ENCODE measurements at places on chromosomes 4 and X.

DNA sequence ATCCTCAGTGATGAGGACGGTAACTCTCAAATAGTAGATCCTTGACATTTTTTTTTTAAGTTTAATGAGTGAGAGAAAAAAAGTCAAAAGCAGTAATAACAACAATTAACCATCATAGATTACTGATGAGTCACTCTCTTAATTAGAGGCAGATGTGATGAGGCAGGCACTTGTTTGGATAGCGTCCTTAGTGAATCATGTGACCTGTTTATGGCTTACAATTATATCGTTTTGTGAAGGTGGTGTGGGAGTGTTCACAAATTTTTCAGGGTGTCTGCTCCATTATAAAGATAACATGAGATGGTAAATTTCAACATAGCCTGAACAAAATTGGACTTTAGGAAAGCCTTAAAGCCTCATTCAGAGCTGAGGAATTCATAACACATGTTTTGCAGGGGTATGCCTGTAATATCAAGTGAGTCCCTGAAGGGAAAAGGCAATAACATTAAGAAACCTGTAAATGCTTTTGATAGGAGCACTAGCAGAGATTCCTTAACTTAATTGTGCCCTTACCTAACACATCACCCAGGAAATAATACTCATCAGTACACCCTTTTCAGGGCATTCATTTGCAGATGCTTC is 51.9 kb upstream of the XIAP start:
- DNase-seq = no peak

DNA sequence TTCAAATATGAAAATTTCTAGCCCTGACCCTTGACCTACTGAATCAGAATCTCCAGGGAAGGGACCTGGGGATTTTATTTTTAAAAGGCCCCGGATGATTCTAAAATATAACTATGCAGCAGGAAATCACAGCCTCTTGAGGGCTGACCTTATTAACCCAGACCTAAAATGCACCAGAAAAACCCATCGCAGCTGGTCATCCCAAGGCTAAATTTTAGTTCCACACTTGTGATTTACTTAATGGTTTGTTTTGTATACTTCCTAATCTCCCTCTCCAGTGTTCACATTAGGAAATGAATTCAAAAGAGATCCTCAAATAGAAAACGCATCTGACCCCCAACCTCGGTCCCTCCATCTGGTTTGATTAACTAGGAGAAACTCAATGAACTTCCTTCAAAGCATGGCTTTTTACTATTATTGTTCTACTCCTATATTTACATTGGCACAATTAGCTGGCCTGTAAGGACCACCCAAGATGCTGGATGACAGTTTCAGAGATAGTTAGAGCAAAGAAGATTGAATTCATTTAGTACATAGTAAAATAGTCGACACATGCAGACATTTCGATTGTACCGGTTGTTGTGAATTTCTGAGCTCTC is 147.8 kb upstream of the MED14 start:
- no peak for DNase-seq

DNA sequence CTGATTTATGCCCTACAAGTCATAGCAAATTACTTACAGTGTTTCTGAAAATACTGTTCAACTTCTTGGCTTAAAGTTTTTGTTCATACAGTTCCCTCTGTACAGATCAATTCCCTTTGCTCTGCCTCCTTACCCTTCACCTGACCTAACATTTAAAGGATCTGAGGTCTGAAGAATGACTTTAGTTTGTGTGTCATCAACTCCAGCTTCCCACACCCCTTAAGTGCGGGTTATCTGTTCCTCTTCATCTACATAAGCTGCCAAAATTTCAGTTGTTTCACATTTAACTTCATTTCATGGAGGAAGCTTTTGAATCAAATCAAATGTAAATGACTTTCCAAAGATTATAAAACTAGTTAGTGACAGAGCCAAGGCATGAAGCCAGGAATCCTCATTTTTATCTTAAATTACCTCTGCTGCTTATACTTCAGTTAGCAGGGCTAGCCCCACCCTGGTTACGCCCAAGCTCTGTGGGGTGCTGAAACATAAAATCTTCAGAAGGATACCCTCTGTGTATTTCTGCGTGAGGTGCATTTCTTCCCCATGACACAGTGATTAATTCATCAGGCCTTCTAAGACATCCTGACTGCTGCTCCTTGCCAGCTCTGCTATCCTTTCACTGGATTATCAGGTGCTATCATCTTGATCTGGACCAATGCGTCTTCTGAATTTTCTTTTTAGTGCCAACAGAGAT is 16.5 kb downstream of the CXCL1 start:
- no peak for DNase-seq

DNA sequence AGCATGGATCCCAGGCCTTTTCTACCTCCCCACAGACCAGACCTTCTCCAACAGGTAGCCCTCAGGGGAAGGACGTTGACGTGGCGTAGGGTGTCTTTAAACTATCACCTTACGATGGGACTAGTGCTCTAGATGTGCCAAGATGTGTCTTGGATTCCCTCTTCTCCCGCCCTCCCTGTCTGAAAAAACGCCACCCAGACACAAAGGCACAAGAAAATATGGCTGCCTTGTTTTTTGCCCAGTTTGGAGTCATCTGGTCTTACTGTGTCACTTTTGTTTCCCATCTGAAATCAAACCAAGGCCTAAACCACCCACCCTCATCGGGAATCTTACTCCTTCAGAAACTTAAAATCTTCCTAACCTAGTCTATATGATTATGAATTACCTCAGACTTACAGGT is 235.4 kb downstream of the OR13H1 start:
- no peak for DNase-seq

GRCh38 chrX:79408623-79409322 is 41.6 kb upstream of the ITM2A start:
- DNase-seq = no peak

DNA sequence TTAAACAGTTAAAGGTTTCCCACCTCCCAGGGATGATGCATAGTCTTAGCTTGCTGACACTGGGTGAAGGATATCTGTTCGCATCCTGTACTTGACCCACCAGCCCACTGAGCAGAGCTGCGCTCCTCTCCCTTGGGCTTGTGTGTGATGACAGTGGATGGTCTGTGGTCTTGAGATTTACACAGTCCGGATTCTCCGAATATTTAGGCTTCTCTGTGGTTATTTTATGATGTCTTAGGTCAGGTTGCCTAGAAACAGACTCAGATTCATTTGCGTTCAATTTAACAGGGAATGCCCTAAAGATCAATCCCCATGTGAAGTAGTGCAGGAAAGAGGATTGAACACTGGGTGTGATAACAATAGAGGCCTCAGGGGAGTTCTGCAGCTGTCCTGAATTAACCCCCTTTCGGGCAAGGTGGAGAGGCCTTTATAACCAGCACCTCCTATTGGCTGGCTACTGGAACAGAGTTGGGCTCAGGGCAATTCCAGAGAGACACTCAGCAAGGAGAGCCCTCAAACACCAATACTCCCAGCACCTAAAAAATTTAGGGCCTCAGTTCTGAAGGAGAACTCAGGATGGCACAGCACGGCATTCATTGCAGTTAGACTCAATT is 653.2 kb upstream of the GALNT7 start:
- no peak for DNase-seq

DNA sequence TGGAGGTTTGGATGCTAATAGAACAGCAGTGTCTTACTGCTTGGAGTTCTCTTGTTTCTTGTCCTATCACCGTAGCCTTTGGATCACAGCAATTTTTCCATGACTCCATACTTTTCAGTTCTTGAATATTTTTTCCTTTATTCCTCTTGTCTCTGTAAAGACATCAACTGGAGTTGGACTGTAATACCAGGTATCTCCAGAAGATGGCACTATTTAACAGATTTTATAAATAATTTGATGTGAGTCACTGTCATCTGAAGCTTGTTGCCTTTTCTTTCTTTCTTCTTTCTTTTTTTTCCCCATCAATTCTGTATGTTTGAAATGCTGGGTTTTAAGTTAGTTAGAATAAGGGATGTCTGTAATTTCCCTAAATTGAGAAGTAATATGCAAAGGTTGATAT is 24.1 kb downstream of the HPRT1 start:
- no peak for DNase-seq

GRCh38 chr4:174154215-174154854 is 129.1 kb downstream of the FBXO8 start:
- no peak for DNase-seq

GRCh38 chr4:41406113-41406516 is 131.8 kb upstream of the LIMCH1 start:
- no peak for DNase-seq

- DNase-seq = no peak
These were observed 10.3 kb upstream of the LSM6 start for GRCh38 chr4:146165221-146165620.

DNA sequence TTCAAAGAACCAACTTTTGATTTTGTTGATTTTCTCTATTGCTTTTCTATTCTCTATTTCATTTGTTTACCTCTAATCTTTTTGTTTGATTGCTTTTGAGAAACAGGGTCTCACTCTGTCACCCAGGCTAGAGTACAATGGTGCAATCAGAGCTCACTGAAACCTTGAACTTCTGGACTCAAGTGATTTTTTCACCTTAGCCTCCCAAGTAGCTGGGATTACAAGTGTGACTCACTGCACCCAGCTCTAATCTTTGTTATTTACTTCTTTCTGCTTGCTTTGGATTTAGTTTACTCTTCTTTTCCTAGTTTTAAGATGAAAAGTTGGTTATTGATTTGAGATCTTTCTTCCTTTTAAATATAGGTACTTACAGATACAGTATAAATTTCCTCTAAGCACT is 26.2 kb downstream of the RAB9B start:
- no peak for DNase-seq

DNA sequence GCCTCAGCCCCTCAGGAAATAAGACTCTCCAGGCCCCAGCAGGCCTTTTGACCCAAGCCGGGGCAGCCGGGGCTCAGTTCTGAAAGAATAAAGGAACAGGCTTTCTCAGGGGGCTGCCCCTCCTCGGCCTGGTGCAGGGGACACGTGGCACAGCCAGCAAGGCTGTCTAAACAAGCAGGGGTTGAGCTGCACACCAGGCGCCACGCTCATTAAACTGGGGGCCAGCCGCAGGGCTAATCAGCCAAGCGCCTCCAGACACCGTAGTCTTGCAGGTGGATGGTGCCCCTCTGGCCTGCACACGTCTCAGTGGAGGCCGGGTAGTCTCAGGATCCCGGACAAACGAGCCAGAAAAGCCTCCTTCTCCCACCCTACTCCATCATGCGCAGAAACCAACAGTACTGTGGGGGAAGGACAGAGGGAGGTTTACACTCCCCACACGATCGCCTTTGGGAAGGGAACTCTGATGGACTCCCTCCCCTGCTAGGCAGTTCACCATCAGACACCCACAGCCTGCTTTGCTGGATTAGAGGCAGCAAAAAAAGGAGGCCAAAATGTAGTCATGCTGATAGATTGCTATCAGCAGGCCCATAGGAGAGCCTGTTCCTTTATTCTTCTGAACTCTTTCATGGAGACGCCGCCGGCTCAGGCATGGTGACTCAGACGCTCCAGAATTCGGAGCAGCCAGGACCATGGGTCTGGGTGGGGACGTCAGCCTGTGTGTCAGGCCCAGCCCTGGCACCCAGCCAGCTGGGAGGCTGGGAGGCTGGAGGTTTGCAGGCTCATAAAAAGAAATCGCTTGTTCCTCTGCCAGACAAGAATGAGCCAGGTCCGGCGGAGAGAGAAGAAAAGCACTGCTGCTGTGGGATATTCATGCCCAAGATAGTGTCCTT is 342.4 kb downstream of the BCOR start:
- no peak for DNase-seq

- DNase-seq = no peak
These were observed 42.7 kb downstream of the TAPT1 start for GRCh38 chr4:16183604-16184003.

DNA sequence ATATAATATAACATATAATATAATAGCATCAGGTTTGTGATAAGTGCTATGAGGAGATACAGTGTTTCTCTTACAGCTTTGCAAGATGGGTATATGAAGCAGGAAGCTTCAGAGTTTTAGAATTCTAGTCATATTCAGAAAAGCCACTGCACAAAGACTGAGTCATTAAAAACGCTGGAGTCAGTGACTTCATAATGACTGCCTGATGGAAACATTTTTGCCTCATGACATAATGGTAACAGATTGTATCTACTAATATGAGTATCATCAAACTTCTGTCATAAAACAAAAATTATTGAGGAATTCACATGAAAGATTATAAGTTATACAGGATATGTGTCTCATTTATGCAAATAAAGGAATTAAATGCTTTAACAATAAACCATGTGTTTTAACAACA is 46.8 kb downstream of the EPHA5 start:
- DNase-seq = no peak

- no peak for DNase-seq
These were observed 1381.5 kb upstream of the ADGRL3 start for GRCh38 chr4:59818656-59819055.

- DNase-seq = no peak
These were observed 2.3 kb downstream of the ATP2B3 start for GRCh38 chrX:153519569-153520286.

- no peak for DNase-seq
These were observed 1050.0 kb downstream of the ADGRL3 start for GRCh38 chr4:62250100-62250499.

- no peak for DNase-seq
These were observed 102.9 kb downstream of the KCNIP4 start for GRCh38 chr4:21845663-21846062.

- DNase-seq = no peak
These were observed 836 bp upstream of the PSAPL1 start for GRCh38 chr4:7435471-7436061.

Data from stimulated activated CD4-positive, alpha-beta T cell treated with anti-CD3 and anti-CD28 coated beads, TNF-alpha, amount 100 ng/mL, for 24 hours (primary cell).